ENCODE measurements at places on chromosomes 1 and 21.

GRCh38 chr1:213669964-213670691 is 317.6 kb upstream of the PROX1 start:
- no peak for DNase-seq

DNA sequence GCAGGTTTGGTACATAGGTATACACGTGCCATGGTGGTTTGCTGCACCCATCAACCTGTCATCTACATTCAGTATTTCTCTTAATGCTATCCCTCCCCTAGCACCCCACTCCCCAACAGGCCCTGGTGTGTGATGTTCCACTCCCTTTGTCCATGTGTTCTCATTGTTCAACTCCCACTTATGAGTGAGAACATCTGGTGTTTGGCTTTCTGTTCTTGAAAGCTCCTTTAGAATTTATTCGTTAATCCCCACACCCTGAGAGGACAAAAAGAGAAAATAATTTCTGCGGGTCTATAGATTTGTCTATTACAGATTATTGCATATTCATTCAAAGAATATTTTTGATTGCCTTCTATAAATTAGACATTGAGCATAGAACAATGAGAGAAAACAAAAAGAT is 455.5 kb downstream of the PLPP3 start:
- DNase-seq = peak; percentile 13

- DNase-seq = no peak
These were observed 8.2 kb upstream of the TRIM63 start for GRCh38 chr1:26075421-26076144.

DNA sequence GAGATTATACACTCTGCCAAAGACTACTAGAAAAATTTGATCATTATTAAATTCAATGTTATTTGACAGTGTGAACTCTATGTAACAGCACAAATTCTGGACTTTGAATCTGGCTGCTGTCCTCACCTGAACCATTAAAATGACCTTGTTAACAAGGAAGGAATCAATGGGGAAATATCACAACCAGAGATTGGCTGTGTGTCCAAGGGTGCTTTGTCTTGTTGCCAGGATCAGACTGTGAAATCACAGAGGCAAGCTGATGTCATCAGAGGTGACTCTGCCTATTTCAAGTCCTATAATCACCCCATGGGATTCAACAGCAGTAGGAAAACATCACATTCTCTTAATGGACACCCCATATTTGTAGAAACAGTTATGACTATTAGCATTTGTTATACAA is 46.8 kb downstream of the ADAMTS5 start:
- no peak for DNase-seq

- DNase-seq = no peak
These were observed 244.7 kb upstream of the IRF2BP2 start for GRCh38 chr1:234854645-234855039.

GRCh38 chr1:244904119-244904518 is 39.8 kb upstream of the HNRNPU start:
- DNase-seq = no peak

- DNase-seq = no peak
These were observed 20.1 kb downstream of the PPP2R5A start for GRCh38 chr1:212305342-212305741.

GRCh38 chr1:230356869-230357794 is 69.0 kb downstream of the PGBD5 start:
- no peak for DNase-seq

DNA sequence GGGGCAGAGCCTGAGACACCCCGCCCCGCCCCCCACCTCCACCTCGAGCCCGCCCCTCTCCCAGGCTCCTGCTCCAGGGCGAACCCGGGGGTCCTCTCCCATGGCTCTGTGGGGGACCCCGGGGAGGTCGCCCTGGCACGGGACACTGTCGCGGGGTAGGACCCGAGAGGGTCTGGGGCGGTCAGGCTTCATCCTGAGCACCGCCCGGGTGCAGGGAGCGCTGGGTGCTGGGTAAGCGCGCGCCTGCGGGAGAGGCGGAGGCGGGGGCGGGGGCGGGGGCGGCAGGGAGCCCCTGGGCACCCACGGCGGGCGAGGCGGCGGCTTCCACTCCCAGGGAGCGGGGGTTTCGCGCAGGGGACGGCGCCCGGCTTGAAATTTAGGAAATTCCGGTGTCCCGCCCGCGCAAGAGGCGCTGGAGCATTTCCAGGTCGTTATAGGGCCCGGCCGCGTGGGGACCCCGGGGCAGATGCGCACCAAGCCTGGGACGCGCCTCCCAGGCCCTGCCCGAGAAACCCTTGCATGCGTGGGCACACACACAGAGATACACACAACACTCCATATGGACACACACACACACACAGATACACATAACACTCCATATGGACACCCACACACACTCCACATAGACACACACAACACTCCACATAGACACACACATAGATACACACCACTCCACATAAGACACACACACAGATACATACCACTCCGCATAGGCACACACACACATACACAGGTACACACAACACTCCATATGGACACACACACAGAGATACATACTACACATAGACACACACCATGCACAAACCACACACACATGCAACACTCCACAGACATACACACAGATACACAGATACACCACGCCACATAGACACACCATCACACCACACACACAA is 48.7 kb upstream of the SLC19A1 start:
- peak; percentile 46 for DNase-seq

- no peak for DNase-seq
These were observed 169.3 kb downstream of the SEC16B start for GRCh38 chr1:177800400-177801088.
